Femur (tissue), 1 donor: ENCODE measurements at places on chromosomes 5 and 9.
A peak's percentile ranks its signal among the peaks of the same experiment; 100 is the strongest.

- DNase-seq = no peak
Observed at GRCh38 chr9:20319241-20319640, 303.1 kb downstream of the MLLT3 start.

GRCh38 chr5:21654-22233, 70.2 kb upstream of the PLEKHG4B start:
- DNase-seq = no peak

DNA sequence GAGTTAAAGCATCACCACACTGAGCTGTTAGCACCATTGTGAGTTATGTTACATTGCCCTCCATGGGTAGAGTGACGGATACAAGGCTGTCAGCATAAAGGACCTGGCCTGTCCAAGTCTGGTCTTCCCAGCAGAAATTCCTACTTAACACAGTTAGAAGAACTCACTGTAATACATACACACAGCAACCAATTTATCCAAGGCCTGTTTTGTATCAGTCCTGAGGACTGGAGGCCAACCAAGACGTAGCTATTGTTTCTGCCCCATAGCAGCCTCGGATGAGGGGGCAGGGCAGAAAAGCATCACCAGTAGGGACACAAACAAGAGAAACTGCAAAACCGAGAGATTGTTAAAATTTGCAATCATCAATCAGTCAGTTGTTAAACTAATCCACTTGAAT, 66.0 kb upstream of the CKMT2 start:
- DNase-seq = no peak

DNA sequence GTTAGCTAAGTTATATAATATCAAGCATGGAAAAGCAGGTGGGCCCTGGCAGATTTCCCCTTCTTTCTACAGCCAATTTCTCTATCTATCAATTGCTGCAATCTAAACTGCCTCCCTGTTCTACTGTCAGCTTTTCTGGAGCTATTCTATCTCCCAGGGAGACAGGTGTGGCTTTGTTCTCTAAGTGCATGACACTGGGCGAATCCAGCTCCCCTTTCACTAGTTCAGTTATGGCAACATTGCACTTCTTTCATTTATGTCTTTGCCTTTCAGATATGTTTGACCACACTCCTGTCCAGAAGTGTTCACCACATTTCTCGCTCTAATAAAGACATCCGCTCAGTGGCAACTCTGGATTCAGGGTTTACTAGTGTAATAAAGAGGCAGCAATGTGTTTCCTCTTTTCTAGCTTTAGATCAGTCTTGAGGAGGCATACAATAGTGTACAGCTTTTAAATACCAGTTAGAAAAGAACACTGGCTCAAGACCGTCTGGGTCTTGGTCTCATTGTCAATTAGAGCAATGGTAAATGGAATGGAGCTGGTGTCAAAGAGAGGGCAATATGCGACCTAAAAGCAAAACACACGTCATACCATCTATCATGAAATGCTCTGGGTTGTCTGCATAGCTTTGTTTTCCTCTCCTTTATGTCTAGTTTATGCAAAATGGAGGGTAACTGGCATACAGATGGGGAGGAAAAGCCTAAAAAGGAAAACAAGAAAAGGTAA, 197.0 kb downstream of the SLF1 start:
- no peak for DNase-seq

DNA sequence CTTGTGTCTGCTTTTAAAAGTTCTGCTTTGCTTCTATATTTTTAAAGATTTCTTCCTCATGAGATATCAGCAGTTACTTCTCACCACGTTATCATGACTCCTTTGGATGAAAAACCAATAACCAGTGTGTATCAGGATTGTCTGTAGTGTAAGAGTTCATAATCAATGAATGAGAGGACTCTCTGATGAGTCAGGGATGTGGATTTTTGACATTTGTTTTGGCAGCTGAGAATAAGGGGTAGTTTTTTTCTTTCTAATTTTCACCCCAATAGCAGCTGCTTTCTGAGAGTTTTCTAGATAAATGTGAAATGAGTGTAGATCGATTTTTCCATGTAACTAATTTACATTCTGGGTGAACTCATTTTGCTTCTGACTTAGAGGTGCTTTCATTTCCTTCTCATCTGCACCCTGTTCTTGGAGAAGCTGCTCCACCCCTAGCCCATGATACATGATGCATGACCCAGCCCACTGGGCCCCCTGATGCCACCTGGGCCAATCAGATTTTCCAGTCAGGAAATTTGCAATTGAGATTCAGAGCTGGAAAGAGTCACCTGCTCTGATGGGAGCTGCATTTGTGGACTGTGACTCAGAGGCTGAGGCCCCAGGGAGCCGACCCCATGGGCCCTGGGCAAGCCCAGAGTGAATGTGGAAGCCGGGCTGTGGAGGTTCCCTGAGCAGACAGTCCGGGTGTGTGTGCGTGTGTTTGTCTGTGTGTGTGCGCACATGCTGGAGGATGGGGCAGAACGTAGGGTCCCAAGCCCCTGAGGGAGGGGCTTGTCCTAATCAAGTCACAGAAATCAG, 159.3 kb downstream of the RGS3 start:
- DNase-seq = peak; percentile 53

GRCh38 chr5:87260604-87261192, 7.0 kb upstream of the RASA1 start:
- DNase-seq = no peak

- DNase-seq = no peak
Observed at GRCh38 chr9:16406526-16407225, 463.8 kb downstream of the BNC2 start.

GRCh38 chr5:31944684-31945445, 229.3 kb downstream of the GOLPH3 start:
- DNase-seq = peak; percentile 53

GRCh38 chr5:119270960-119271757, 84.7 kb upstream of the TNFAIP8 start:
- no peak for DNase-seq
